ENCODE measurements at places on chromosomes 6 and 20.

DNA sequence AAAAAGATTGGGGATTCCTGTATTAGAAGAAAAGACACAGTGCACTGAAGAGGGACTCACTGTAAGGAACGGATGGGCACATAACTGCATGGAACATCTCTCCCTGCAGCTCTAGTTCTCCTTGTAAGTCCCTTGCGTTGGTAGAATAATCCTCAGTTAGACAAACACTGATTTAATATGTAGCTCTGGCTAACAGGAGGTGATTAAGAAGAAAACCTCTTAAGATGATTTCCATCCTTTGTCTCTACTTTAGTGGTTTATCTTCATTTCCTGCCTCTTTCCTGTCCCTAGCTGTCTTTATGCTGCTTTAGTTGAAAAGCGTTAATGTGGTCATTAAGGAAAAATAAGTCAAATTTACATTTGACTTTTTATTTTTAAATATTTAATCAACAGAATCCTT is 86.6 kb downstream of the SLC16A10 start:
- no peak for ATAC-seq

- no peak for ATAC-seq
These were observed 10.9 kb upstream of the MTRF1L start for GRCh38 chr6:153013438-153013837.

DNA sequence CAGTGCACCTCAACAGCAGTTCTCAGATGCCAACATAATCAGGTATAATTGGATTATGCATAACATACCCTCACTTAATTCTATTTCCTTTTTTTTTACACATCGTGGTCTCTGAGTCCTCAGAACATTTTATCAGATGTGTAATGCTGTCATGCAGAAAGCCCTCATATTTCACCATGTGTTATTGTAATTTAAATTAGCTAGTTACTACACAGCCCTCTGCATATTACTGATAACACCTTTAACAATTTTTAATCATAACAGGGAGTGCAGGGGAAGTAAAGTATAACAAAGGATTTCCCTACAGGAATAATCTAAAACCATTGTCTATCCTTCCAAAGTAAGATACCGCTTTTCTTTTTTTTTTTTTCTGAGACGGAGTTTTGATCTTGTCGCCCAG is 91.9 kb upstream of the CCDC28A start:
- no peak for ATAC-seq

DNA sequence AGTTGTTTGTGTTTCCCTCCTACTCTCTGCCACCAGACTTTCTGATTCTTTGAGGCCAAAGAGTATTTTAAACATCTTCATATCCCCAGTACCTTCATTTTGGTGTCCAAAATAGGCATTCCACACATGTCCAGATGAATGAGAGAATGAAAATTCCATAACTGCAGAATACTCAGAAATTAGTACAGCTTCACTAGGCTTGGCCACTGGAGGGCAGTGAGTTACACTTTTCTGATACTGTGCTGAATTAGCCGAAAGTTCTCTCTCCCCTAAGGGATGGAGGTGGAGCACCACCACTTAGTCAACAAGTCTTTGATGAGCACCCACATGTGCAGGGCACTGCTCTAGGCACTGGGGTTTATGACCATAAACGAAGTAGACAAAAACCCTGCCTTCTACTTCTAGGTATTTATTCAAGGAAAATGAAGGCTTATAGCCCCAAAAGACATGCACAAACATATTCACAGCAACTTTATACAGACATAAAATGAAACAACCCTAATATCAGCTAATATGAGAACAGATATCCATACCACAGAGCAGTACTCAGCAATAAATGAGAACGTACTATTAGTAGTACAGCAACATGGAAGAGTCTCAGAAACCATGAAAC is 46.1 kb upstream of the TMEM217 start:
- peak; percentile 79 for ATAC-seq

DNA sequence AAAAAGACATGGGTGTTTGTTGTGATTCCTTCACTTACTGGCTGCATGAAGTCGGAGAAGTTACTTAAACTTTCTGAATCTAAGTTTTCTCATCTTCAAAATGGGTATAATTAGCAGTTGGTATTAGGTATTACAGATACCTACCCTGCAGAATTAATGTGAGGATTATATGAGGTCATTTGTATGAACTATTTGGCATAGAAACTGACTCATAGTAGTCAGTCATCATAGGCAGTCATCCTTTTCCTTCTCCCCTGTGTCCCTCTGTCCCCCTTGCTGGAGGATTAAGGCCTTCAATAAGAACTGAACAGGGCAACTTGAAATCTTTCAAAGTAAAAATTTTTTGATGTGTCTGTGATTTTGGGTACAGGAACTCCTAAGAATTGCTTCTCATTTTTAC is 26.3 kb downstream of the RALGAPB start:
- no peak for ATAC-seq

- no peak for ATAC-seq
These were observed 231.5 kb downstream of the C6orf118 start for GRCh38 chr6:165077876-165078275.

DNA sequence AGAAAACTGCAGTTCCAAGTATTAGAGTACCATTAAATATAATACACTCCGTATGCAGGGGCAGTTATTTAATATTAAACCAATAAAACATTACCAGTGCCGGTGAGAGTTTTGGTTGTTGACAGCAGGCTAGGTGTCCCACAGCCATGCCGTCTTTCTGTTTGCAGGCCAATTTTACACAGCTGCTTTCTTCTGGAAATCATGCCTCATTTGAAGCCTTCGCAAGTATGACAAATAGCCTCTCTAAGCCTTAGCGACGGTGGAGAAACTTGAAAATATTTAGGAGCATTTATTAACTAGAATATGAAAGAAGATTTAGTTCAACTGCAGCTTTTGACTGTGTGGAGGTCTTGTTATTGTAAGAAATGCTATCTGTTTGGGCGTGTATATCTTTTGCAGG is 226.0 kb downstream of the BMP2 start:
- ATAC-seq = no peak

DNA sequence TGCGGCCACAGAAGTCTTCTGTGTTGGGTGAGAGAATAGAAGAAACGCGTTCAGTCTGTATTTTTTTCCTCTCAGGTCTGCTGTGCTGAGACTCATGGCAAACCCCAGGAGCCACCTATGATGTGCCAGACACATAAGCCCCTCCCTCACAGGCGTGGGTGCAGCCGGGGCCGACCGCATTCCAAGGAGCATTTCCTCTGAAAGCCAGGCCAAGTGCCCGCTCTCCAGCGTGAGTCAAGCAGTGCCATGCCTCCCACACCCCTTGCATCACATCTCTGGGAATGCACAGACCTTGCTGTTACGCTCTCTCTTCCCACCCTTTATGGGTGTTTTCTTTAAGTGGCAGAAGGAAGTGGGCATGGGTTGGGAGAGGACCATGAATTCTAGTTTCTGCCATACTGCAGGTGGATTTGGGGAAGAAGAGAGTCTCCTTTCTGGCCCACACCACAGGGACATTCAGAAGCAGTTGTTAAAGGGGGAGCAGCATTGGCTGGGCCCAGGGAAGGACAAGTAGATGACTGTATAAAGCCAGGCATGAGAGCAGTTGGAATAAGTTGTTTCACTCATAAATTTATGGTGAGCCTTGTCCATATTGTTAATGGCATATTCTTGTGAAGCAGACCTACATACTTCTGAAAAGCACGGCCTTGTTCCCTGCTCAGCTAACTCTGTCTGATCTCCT is 37.1 kb upstream of the TFAP2A start:
- peak; percentile 95 for ATAC-seq

DNA sequence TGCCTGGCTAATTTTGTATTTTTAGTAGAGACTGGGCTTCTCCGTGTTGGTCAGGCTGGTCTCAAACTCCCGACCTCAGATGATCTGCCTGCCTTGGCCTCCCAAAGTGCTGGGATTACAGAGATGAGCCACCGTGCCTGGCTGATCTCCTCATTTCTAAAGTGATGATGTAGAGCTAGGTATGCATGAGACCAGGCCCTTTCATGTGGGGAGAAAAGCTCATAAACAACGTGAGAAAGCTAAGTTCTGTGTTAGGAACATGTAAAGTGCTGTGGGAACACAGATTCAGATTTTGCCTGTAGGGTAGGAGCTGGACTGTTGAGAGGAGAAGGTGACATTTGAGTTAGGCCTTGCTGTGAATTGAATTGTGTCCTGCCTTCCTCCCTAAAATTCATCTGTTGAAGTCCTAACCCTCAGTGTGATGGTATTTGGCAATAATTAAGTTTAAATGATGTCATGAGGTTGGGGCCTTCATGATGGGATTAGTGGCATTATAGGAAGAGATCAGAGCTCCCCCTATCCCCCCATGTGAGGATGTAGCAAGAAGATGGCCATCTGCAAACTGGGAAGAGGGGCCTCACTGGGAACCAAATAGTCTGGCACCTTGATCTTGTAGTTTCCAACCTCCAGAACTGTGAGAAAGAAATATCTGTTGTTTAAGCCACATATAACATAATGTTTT is 49.2 kb downstream of the SCAND1 start:
- ATAC-seq = no peak

DNA sequence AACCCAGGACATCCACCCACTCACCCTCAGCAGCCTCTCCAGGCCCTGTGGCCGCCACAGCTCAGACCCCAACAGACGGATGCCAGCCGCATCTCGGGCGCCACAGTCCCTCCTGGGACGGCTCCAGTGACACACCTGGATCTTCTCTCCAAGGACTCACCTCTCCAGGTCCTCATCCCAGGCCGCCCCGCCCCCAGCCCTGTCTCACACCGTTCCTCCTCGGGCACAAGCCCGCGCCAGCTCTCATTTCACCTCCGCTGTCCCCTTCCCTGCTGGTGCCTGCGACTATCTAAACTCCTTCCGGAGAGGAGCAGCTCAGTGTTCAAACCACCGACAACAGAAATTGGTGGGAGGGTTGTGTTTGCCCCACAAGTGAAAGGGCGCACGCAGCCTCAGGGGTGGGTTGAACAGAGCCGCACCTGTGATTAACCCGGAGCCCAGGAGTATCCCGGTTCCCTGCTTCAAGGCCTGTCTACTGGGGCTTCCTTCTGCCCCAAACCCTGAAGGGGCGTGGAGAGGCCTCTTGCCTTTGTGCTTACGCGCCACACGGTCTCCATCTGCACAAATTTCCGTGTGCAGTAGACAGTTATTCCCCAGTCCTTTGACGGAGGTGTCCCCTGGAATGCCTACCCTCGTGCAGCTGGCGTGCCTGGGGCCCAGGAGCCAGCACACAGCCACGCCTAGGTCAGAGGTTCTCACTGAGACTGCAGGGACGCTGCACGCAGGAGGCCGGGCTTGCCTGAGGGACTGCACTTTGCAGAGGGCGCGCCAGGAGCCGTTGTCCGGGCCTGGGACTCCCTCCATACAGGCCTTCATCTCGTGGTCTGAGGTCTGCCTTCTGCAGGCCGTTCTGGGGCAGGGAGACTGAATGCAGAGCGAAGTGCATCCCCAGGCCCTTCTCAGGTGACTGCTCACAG is 232.7 kb downstream of the DLL1 start:
- ATAC-seq = no peak

DNA sequence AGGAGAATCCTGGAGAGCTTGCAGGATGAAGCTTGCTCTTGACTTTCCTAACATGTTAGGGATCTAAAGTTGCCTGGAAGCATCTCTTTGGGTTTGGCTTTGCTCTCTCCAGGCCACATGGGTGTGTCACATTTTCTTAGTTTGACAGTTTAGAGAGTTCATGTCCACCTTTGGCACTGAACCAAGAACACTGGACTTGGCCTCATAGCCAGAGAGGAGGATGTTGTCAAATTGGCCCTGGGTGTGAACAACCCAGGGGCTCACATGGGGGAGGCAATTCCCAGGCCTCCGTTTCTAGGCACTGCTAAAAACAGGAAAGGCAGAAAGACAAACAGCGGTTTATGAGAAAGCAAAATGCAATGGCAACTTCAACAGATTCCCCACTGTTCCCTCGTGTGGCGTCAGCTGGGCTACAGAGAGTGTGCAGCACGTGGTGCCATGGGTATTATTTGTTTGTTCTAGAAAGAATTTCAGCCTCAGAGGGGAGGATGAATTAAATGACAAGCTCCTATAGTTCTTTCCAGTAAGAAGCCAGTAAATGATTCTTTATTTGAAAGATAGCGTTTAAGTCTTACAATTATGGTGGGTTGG is 93.9 kb downstream of the CLIC5 start:
- no peak for ATAC-seq

- ATAC-seq = no peak
These were observed 8.5 kb upstream of the MYL9 start for GRCh38 chr20:36532822-36533221.

- ATAC-seq = peak; percentile 99
These were observed 20.9 kb downstream of the MAP1LC3A start for GRCh38 chr20:34579191-34579978.

- no peak for ATAC-seq
These were observed 8.8 kb upstream of the TPD52L1 start for GRCh38 chr6:125144822-125145221.

DNA sequence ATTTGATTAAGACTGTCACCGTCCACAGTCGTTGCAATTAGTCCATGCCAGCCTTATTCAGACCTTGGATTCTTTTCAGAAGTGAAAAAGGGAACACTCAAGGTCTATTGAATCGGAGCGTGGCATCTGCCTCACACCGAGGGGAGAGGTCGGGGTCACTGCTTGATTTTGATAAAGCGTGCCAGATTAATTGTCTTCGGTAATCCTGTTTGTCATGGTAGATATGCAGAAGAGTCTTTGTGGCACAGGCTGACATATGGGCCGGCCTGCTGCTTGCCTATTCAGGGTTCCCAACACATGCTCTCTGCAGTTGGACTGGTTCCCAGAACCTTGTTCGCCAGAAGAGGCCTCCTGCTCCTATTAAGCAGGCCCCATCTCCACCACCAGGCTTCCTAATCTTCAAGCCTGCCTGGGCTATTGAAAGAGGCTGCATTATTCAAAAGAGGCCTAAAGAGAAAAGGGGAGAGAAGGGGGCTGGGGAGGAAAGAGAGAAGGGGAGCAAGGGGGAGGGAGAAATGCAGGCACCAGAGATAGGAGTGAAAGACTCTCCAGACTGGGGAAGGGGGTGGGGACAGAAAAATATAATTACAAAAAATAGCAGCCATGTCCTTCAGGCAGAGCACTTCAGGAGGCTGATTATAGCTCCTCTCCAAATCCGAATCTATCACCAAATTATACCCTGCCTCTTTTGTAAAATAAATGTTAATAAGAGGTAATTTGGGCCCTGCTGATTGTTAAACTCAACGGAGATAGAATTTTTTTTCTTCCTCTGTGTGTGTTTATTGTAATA is 611.3 kb downstream of the HDGFL1 start:
- ATAC-seq = peak; percentile 98

DNA sequence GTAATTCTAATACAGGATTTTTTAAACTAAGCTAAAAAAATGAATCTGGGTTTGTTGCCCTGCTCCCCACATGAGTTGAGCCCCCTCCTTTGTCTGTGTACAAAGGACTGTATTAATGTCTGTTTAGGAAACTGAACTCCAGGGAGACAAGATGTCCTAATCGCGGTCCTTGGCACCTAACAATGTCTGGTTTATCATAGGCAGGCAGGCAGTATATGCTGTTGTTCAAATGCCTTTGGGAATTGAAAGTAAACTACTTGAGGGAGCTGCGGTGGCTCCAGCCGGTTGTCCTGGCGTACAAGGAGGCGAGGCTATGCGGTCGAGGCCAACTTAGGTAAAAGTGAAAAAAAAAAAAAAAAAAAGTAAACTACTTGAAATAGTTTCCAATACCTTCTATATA is 98.5 kb downstream of the TULP4 start:
- no peak for ATAC-seq

- no peak for ATAC-seq
These were observed 50.7 kb downstream of the TRERF1 start for GRCh38 chr6:42400886-42401612.
